ENCODE measurements at places on chromosomes 11 and 22. TPM values are rescaled to one million over a fixed set of nuclear protein-coding genes. Genes with fewer than 3 reads are reported as not detected.

Gene OR56A4
- not detected for total RNA-seq

DNA sequence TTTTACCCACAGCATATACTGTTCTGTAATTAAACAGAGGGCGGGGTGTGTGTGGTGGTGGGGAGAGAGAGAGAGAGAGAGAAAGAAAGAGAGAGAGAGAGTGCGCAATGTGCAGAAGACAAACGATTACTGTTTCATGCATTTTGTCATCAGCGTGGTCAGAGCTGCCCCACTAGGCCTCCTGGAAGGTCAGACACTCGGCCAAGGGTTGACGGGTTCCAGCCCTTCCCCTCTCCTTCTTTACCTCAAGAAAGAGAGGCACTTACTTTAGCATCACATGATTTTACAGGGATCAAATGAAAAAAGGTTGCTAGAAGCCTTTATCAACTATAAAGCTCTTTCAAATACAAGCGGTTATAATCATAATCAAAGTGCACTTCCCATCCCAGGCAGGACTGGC, 269.2 kb upstream of the SORL1-AS1 start:
- no peak for DNase-seq

DNA sequence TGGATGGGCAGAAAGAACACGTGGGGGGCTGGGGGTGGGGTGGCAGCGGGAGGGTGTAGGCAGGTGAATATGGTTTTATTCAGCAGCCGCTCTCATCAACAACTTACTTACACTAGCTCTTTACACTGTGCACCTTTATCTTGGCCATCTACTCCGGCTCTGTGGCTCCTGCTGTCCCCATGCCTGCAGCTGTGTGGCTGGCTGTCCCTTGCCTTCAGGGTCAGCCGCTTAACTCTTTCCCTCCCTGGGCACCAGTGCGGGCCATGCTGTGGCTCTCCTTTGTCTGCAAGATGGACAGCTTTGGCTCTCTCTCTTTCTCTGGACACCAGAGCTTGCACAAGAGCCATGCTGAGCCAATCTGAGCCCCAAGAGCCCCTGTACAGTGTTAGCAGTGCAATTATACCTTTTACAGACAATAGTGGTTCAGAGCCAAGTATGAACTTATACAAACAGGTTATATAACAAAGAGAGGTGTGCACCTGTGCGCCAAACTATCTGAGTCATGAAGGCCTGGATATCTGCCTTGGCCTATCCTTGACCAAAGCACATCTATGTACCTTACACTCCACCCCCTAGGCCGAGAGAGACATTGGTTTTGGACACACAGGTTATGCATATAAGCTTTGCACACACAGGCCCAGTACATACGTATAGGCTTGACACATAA, 94.3 kb upstream of the CTSC start:
- no peak for DNase-seq

- DNase-seq: no peak
Measured at GRCh38 chr11:39732001-39732400, 1727.5 kb downstream of the LRRC4C start.

DNA sequence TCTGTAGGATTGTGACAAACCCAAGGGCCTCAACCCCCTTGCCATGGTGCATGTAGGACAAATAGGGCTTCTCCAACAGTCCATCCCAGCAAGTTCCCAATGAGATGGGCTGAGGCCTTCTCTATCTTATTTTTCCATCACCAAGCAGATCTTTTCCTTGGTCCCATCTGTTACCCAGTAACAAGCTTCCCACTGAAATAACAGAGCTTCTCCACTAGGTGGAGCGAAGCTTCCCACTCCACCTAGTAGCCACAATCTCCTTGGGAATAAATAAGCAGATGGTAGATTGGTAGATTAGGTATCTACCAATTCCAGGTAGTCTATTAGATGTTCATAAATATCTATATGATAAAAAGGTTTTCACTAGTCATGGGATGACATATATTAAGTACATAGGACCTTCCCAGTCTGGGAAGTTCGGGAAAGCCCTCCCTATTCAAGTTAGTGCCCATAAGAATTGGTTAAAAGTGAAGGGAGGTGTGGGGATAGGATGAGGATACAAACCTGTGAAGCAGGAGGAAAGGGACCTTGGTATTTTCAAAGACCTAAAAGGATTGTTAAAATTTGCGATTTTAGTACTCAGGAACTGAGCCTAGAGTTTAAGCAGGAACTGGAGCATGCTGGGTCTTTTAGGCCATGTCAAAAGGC, 5.9 kb upstream of the OR52L1 start:
- DNase-seq: no peak

- no peak for DNase-seq
Measured at GRCh38 chr22:41834005-41834944, 1.4 kb downstream of the SREBF2 start.

Gene CCDC87
- total RNA-seq: not detected

GRCh38 chr22:33427461-33427860, 369.3 kb upstream of the SYN3 start:
- DNase-seq: no peak
